Astrocyte of the hippocampus (primary cell): ENCODE measurements at places on chromosomes 13 and 19.

- DNase-seq = peak; percentile 72
These were observed 753.9 kb downstream of the OLFM4 start for GRCh38 chr13:53782488-53782961.

GRCh38 chr19:1754636-1755466 lies 1.5 kb downstream of the ONECUT3 start:
- DNase-seq = peak; percentile 32

- DNase-seq = no peak
These were observed 15.5 kb downstream of the ATP8B3 start for GRCh38 chr19:1796395-1797142.

GRCh38 chr13:39106216-39107005 lies 68.2 kb downstream of the NHLRC3 start:
- DNase-seq = no peak

- DNase-seq = no peak
These were observed 376.1 kb downstream of the DLEU7 start for GRCh38 chr13:50467156-50468110.
